ENCODE measurements at places on chromosomes 12 and 14.

- DNase-seq = no peak
Observed at GRCh38 chr12:115500872-115501271, 776.6 kb downstream of the MED13L start.

GRCh38 chr12:119894916-119895315, 17.8 kb upstream of the CIT start:
- no peak for DNase-seq

DNA sequence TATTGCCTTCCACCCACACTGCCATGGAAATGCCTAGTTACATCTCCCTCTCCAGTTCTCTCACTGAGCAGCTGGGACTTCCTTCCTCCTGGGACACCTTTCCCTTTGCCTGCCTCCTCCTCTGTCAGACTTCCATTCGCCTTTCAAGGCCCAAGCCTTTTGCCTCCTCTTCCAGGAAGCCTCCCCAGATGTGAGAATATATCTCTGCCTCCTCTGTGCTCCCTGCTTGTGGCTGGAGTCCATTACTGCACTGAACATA, 3.1 kb downstream of the IFI27L2 start:
- no peak for DNase-seq

DNA sequence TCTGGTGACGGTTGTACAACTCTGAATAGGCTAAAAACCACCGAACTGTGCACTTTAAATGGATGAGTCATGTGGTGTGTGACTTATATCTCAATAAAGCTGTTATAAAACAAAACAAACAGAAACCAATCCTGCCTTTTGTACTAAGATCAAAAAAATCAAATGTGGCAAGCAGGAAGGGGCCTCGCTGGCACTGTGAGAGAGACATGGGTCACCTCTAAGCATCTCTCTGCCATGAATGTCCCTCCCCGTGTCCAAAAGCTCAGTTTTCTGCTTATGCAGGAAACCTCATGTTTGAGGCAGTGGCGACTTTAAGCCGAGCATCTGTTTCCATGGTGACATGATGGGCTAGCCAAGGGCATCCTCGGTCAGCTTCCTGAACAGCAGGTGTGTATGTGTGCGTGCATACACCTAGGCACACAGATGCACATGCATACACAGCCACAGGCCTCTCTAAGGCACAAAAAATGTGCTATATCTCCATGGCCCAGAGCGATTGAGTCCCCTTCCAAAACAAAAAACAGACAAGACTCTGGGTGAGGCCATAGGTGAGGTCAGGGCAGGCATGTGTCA, 44.4 kb downstream of the ARL6IP4 start:
- no peak for DNase-seq

- no peak for DNase-seq
Observed at GRCh38 chr12:20711846-20712245, 16.7 kb downstream of the SLCO1C1 start.

GRCh38 chr12:48852734-48853688, 1.0 kb upstream of the DDX23 start:
- DNase-seq = peak; percentile 49

GRCh38 chr12:39402922-39403321, 40.0 kb downstream of the KIF21A start:
- no peak for DNase-seq

GRCh38 chr14:80637756-80638619, 303.6 kb downstream of the CEP128 start:
- no peak for DNase-seq

GRCh38 chr12:124333724-124334123, 38.8 kb downstream of the RFLNA start:
- DNase-seq = no peak

DNA sequence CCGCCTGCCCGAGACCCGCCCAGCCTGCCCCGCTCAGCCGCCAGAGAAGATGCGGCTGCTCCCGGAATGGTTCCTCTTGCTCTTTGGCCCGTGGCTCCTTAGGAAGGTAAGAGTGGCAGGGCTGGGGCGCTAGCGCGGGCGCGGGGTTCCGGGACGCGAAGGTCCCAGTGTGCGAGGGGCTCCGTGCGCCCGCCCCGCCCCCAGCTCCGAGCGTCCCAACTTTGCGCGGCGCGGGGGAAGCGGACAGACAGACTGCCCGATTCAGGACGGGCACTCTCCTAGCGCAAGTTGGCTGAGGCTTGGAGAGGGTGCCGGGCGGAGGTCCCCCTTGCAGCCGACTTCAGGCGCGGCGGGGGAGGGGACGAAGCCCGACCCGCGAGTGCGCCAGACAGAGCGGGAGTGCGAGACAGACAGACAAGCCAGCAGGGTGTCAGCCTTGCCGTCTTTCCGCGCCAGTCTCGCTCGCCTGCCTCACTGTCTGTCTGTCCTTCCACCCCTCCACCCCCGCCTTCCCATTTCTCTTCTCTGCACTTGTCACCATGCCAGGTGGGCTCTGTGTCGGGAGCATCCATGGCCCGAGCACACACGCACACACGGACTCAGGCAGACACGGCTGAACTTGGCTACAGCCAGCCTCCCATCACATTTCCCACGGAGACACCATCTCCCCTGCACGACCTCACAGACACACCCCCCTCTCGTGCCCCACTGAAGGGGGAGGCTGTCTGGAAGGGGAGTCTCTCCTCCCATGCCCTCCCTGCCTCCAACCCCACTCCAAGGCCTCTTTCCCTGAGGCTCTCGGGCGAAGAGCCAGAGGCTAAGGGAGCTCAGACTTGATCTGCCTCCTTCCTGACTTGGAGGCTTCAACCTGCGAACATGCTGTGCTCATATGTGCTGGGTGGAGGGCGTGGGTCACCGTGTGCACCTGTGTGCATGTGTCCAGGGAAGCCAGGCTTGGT, 606 bp downstream of the NXPH4 start:
- DNase-seq = no peak

DNA sequence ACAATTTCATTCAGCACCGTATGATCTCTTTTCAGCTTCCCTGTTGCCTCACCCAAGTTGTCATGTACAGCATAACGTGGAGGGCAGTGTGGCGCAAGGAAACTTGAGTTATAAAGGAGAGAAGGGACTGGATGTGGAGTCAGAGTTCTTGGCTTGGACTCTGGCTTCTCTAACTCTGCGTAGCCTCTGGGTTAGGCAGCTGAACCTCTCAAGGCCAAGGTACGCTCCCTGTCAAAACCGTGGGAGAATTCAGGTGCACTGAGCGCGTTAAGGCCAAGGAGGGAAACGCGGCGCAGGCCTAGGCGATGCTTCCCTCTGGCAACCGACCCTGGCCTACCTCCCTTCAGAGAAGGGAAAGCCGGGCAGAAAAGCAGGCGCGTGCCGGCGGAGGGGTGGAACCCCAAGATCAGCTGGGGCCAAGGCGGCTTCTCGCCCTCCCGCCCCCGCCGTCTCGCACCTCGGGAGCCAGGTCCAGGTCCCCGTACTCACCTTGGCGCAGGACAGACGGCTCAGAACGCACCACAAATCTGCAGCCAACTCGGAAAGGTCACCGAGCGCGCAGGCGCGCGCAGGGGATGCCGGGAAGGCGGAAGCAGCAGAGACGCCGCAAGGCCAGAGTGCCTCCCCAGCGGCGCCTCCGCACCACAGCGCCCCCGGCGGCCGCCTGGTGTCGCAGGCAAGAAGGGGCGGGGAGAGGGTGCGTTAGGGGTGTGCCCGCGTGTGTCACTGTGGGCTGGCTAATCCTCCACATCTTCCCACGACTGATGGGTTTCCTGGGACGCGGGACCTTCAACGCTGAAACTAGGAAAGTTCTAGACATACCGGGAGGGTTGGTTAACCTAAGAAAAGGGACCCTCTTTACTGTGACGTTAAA, 7.0 kb upstream of the TDRD9 start:
- peak; percentile 62 for DNase-seq

- DNase-seq = no peak
Observed at GRCh38 chr12:48980389-48980952, 2.3 kb downstream of the WNT1 start.

DNA sequence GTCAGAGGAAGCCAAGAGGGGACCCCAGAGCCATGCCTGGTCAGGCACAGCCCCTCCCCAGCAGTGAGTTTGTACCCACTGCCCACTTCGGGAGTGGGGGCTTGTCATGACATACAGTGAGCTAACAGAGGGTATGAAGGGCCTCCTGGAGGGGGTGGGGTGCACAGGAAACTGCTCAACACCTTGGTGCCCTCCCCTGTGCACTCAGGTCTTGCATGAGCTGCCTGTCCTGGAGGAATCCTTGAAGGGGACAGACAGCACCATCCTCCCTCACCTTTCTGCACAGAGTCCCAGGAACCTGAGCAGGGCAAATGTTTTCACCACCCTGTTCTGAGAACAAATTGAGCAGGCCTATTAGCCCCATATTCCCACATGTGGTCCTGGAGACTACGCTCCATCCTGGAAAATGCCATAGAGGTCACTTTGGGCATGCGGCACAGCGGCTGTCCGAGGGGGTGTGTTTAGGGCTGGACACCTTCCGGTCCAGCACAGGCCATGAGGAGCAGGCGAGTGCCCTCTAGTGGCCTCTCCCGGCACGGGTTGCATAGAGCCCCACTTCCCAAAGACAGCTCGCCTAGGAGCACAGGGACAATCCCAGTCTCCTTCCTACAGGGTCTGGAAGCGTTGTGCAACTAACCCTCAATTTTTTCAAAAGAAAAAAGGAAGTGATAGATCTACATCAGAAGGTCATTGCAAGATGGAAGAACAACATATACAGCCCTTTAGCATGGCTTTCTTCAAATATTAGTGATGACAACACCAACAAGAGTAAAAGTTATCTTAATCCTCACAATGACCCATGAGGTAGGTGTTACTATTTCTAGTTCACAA, 31.9 kb upstream of the ZFP36L1 start:
- DNase-seq = no peak

DNA sequence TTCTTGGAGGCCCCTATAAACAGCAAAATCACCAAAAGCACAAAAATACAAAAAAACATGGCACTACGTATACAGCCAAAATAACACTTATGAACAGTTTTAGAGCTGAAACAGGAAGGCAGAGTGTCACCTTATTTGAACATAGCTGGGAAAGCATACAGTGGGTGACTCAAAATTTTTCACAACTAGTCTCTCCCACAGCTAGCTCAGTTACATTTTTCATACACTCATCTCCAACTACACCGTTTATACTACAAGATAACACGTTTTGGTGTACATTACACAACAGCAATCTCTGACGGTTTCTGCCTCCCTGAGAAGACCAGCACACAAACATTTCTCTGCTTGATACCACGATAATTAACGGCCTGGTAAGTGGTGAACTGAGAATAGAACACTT, 2.9 kb downstream of the RAD52 start:
- DNase-seq = no peak

GRCh38 chr12:38775457-38775856, 129.9 kb downstream of the CPNE8 start:
- no peak for DNase-seq

- DNase-seq = no peak
Observed at GRCh38 chr14:100203962-100204834, 34.7 kb upstream of the YY1 start.

DNA sequence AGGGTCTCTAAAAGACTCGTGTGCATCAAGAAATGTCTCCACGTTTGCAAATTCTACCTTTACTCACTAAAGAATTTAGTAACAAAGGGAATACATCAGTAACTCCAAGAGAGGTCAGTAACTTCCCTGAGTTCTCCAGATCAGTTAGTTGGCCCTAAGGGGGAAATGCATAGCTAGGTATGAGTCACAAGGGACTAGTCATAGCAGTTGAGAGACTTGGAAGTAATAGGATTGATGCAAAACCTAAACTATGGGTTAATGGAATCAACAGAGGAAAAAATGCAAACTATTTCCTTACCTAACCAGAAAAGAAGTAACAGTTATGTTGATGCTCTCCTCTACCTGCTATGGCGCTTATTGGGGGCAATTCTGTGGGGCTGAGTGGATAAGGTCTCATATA, 148.8 kb upstream of the GARIN6 start:
- peak; percentile 47 for DNase-seq

GRCh38 chr12:88400302-88400701, 180.0 kb downstream of the KITLG start:
- no peak for DNase-seq

GRCh38 chr12:34347367-34347766, 325.1 kb downstream of the ALG10 start:
- DNase-seq = no peak

- DNase-seq = no peak
Observed at GRCh38 chr14:19771895-19772430, 1.3 kb upstream of the OR4M1 start.

DNA sequence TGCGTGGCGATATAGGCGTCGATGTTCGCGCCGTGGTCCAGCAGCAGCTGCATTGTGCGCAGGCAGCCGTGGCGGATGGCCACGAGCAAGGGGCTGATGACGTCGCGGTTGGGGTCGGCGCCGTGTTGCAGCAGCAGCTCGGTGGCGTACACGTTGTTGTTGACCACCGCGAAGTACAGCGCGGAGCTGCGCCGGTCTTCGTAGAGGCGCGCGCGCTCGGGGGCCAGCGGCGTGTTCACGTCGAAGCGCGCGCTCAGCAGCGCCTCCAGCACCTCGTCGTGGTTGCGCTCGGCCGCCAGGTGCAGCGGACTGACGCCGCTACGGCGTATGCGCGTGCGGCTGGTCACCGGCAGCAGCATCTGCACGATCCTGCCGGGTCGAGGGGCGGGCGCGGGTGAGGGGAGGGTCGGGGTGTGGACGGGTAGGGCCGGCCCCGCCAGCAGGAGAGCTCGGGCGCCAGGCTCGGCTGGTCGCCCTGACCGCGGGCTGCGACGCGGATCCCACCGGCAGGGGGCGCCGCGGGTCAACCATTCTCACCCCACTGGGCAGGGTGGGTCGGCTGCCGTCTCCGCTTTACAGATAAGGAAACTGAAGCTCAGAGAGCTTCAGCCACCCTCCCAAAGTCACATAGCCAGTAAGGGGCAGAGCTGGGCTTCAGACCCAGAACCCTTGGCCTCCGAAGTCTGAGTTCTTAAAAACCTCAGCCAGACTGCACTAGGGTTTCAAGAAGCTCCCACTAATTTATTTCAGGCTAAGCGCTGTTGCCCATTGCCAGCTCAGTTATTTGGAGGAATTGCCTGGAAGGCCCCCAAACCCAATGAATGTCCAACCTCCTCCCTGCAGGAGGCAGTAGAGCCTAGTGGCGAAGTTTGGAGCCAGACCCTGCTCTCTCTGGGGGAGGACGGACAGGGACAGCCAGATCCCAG, 12.4 kb downstream of the FAM181A start:
- no peak for DNase-seq

DNA sequence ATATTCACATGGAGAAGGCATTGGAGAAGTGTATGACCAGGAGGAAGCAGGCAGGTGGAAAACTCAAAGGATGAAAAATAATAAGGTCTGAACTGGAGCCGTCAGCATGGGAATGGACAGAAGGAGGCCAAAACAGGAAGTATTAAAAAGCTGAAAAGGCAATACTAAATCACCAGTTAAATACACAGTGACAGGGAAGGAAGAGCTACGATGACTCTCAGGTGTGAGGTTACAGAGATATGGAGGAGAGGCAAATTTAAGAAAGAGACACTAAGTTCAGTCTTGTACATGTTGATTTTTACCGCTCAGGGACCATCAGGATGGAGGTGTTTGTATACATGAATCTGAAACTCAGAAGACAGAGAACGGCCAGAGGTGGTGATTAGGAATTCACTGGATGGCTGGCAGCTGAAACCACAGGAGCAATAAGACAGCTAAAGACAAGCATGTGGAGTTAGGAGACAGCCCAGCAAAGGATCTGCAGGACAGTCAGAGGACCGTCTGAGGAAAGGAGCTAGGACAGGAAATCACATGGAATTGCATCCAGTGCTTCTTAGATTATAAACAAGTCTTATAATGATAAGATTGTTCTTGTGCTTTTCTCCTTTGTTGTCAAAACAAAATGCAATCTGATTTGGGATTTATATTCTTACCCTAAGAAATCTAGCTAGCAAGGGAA, 33.9 kb upstream of the CDKN3 start:
- no peak for DNase-seq

GRCh38 chr12:14431975-14432374, 66.5 kb downstream of the ATF7IP start:
- DNase-seq = no peak

GRCh38 chr14:104638190-104638589, 33.6 kb upstream of the TMEM179 start:
- no peak for DNase-seq

Measured in GM04503 (cell line).